ENCODE measurements at places on chromosomes 6 and 20.

- DNase-seq = no peak
Observed at GRCh38 chr6:72348926-72349325, 272.9 kb upstream of the KCNQ5 start.

DNA sequence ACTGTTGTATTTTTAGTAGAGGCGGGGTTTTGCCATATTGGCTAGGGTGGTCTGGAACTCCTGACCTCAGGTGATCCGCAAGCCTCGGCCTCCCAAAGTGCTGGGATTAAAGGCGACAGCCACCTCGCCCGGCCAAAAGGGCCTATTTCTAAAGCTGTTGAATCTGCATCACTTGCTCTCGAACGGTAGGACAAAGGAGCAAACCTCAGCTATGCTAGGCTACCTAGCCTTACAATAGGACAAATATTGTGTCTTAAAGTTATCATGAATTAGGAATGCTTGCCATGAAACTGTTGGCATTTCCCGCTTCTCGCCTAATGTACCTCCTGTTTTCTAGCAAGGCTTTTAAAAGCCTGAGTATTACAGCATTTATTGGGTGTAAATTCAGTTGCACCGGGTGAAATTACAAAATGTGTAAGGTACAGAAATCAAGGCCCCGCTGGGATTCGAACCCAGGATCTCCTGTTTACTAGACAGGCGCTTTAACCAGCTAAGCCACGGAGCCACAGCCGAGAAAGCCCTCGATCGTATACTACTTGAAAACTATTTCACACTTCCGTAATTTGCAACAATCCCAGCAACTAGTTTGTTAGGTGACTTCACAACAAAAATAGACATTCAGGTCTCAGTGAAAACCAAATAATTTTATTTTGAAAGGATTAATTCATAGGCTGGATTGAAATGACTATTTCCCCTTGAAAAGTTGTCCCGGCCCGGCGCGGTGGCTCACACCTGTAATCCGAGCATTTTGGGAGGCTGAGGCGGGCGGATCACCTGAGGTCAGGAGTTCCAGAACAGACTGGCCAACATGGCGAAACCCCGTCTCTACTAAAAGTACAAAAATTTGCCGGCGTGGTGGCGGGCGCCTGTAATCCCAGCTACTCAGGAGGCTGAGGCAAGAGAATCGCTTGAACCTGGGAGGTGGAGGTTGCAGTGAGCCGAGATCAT, 211.6 kb upstream of the ZNF184 start:
- no peak for DNase-seq

DNA sequence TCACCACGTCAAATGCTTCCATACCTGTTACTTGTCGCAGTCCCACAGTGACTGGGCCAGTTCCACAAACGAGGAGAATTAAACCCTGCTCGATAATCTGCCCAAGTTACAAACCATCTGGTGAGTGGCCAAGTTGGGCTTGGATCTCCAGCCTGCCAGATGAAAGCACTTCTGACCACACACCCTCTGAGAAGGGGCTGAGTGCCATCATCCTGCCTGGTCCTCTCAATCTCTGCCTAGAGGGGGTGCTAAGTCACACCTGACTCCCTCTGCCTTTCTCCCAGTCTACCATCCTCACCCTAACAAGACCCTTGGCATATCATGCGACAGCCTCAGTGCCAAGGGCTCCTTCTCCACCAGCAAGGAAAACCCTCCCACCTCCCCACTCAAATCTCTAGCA, 15.8 kb downstream of the RRP36 start:
- DNase-seq = no peak

GRCh38 chr6:3722785-3723184, 28.7 kb downstream of the PXDC1 start:
- no peak for DNase-seq

GRCh38 chr6:159168536-159169192, 536 bp upstream of the FNDC1 start:
- no peak for DNase-seq

DNA sequence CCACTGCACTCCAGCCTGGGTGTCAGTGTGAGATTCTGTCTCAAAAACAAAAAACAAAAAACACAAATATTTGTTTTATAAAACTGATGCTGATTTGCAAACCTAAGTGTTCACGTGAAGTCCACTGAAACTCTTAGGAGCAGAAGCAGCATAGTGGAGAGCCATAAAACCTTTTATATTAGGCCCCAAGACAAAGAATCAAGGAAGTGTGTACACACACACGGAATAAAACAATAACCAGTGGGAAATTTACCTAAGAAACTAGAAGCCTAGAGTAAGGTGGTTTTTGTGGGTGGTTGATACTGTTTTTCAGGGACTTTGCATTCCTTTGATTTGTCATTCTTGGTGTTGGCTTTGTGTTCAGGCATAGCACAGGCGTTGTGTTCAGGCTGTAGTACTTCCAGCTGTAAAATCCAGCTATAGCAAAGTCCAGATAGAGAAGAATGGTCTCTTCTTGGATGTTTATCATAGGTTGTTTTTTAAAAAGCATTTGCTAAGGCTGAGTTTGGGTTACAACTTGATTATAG, 61.3 kb downstream of the ATRN start:
- no peak for DNase-seq

GRCh38 chr6:27791182-27791943, 120.8 kb downstream of the OR2B2 start:
- DNase-seq = peak; percentile 90

- no peak for DNase-seq
Observed at GRCh38 chr20:59123011-59123677, 40.5 kb upstream of the ZNF831 start.

DNA sequence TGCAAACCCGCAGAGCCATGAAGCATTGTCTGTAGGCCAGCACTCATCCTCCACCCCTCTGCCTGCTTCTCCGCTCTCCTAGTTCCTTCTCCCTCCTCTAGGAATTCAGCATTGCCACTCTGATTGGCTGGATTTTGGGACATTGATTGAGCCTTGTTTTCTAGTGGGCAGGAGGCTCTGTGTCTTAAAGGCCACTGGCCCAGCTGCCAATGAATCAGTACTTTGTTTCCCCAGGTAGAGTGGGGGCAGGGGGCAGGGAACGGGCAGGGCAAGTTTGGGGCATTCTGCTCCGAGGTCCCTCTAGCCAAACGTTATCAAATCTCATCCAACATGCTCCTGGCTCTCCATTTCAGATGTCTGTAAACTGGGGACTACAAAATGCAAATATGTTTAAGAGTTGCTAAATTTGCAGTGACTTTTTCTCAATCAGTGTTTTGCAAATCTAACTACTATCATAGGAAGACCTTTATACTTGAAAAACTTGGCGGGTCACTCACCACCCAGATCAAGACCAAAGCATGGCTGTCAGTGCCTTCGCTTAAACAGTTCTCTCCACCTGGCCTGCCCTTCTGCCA, 10.4 kb upstream of the BPI start:
- no peak for DNase-seq

DNA sequence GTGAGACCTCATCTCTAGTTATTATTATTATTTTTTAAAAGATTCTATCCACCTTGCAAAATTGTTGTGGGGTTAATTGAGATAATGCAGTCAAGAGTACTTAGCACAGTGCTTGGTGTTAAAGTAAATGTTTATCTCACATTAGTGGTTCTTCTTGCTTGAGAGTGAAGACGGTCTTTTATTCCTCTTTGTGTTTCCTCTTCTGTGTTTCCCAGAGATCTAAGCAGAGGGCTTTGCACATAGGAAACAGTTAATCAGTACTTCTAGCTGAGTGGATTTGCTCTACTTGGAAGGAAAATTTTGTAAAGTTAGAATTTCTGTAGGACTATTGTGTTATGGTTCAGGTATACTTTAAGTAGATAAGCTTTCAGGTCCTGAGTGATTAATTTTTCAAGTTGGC, 3.5 kb downstream of the ARMC2 start:
- no peak for DNase-seq

DNA sequence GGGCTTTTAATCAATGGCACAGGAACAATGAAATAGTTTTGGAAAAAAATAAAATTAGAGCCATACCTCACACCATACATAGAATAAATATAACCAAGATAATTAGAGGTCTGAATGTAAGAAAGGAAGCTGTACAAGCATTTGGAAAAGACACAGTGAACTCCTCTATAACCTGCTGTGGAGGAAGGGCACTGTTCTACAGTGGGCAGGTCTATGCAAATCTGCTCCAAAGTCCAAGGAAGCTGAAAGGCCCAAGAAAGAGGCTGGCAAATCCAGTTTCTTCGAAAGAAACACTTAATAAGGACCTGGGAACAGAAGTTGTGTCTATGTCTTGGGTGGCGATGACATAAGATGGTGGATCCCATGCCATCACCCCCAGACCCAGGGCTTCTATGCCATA, 169.4 kb upstream of the RALGAPA2 start:
- DNase-seq = no peak

DNA sequence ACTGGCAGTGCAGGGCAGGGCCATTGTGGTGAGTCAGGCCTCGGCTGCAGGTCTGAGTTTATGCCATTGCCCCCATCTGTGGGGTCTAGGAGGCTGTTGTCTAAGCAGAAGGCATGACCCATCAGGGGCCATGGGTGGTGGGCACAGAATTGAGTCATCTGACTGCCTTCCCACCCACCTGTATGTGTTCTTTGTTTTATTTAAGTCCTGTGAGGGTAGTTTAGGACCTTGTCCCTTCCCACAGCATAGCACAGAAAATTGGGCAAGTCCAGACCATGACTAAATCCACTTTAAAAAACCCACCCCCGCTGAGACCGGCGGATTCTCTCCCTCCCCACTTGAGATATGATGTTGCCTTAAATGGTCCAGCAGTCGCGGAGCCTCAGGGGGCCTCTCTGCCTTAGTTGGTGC, 40.3 kb downstream of the ERMARD start:
- DNase-seq = peak; percentile 20

- DNase-seq = no peak
Observed at GRCh38 chr6:111805511-111806164, 67.6 kb downstream of the FYN start.

DNA sequence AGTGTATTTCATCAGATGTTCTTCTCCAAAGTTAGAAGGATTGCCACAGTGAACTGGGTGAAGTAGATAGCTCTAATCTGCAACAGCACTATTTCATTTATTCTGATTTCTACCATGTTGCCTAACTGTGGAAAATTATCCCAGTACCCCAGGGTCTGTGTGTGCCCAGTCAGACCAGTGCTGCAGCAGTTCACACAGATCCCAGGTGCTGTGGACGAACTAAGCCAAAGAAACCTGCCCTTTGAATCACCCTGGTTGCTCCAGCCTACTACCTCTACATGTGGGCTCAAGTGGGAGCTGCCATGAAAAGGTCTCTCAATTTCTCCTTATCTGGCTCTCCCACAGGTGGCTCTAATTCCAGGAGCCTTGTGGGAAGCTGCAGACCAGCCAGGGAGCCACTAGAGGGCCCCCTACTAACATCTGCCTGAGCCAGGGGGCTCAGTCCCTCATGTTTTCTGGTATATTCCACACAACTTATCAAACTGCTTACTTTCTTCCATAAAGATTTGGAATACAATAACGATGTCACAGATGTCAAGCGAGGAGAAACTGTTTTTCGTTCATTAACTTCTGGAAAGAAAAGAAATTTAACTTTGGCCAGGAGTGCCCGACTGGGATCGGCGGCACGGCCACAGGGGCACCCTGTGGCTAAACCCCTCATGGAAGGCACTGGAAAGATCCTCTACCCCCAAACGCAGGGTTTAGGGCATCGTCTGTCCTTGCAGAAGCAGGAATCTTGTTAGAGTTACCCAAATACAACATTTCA, 31.6 kb upstream of the LY86 start:
- DNase-seq = peak; percentile 22

DNA sequence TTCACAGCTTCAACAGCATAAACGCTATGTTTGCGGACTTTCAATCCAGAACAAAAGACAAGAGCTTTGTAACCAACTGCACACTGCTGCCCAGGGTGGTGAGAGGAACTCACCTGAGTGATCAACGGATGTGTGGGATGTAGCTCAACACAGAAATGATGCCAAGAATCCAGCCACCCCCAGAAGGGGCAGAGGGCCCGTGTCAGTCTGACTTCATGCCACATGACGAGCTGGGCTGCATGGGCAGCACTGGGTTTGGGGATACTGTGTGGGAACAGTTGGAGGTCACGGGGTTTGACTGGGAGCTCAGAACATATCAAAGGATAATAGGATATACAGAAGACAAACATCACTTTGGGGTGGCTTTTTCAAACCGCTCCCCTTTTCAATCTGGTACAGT, 79.4 kb upstream of the TRAF3IP2 start:
- DNase-seq = no peak

DNA sequence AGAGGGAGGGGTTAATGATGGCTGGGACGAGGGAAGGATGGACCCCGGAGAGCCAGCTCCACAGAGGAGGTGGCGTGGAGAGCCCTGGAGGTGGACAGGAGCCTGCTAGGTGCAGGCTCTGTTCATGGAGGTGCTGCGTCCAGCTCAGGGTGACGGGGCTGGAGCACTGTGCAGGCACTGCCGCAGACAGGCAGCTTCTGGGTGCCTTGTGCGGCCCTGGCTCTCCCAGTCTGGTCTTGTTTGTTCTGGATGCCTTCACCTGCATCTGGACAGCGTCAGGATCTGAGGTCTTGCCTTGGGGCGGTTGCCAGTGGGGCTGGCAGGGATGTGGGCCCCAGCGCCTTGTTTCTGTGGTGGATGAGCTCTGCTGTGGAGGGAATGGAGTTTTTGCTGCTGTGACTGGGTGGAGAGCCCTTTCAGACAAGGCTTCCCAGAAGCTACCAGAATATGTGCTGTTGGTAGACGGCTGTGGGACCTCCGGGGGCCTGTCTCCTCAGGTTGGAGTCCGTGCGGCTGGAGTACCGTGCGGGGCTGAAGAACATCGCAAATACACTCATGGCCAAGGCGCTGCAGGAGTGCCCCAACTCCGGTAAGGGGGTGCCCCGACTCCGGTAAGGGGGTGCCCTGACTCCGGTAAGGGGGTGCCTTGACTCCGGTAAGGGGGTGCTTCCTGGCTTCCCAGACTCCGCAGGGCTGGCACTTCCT, 7.8 kb upstream of the C20orf204 start:
- no peak for DNase-seq

- DNase-seq = no peak
Observed at GRCh38 chr6:12873691-12874090, 157.1 kb downstream of the PHACTR1 start.

Measured in NCI-H1417 (cell line).